ENCODE measurements at places on chromosomes 4 and X. TPM values are rescaled to one million over a fixed set of nuclear protein-coding genes. Genes with fewer than 3 reads are reported as not detected.

The TLL1 gene
- 9.6 TPM for total RNA-seq

The CSAG1 gene
- total RNA-seq, result not detected

The ARL13A gene
- not detected for total RNA-seq

The CITED1 gene
- total RNA-seq, result 0.43 TPM

The GPC3 gene
- 67.7 TPM for total RNA-seq

The ATP6AP2 gene
- 130 TPM for total RNA-seq

The GABRA4 gene
- not detected for total RNA-seq

The ARHGEF6 gene
- 42.8 TPM for total RNA-seq

The SLC7A11 gene
- 3.8 TPM for total RNA-seq

The ATP5ME gene
- 167 TPM for total RNA-seq

The RTL9 gene
- total RNA-seq, result not detected

The SOWAHB gene
- total RNA-seq, result 2.5 TPM

The LPAR4 gene
- total RNA-seq, result not detected

The LRAT gene
- 1.1 TPM for total RNA-seq

The BEND2 gene
- total RNA-seq, result not detected

The MPC1L gene
- not detected for total RNA-seq

The LNX1 gene
- total RNA-seq, result 6.0 TPM

The AFP gene
- total RNA-seq, result not detected

The SLC38A5 gene
- 21.5 TPM for total RNA-seq

The TBX22 gene
- total RNA-seq, result not detected

Data from upper lobe of right lung (tissue), 1 donor.